NCI-H1092 treated with DMSO at 0.1 percent for 48 hours (cell line): ENCODE measurements at places on chromosomes 3 and 15.

- no peak for DNase-seq
These were observed 43.1 kb downstream of the SCAP start for GRCh38 chr3:47432673-47433072.

- no peak for DNase-seq
These were observed 299.5 kb downstream of the ZBTB20 start for GRCh38 chr3:114847564-114847963.

GRCh38 chr15:65412556-65412955 lies 10.2 kb downstream of the IGDCC4 start:
- DNase-seq = no peak

- DNase-seq = peak; percentile 28
These were observed at the start of gene RBMS3 for GRCh38 chr3:29280404-29281093. TSS of gene RBMS3 (plus strand) at chr3:29281071.

GRCh38 chr15:29773816-29774215 lies 48.5 kb downstream of the TJP1 start:
- DNase-seq = no peak

DNA sequence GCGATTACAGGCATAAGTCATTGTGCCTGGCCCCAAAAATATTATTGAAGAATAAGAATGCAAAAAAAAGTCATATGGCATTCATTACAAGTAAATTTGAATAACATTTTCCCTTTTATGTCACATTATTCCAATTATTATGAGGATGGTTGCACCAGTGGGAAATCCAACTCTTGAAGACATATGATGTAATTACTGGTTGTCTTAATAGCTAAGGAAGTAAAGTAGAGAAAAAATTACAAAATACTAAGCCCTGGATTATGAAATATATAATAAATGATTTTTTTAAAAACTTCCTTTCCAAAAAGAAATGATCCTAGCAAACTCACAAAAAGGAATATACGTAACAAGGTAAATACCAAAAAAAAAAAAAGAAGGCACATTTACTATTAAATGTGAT lies 98.9 kb downstream of the FMN1 start:
- no peak for DNase-seq

DNA sequence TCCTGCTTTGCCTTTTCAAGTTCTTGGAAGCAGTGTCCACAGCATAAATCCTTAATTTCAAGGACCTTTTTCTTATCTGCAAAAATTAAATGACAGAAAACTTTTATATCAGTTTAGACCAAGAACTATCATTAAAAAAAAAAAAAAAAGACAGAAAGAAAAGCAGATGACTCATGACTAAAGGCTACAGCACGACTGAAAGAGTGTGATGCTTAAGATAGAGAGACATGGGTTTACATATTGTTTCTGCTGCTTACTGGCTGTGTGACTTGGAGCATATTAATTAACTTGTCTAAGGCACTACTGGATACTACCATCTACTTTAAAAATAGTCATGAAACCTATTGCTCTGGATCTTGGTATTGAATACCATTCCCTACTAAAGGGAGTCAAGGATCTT lies 62.3 kb downstream of the CEP152 start:
- no peak for DNase-seq

DNA sequence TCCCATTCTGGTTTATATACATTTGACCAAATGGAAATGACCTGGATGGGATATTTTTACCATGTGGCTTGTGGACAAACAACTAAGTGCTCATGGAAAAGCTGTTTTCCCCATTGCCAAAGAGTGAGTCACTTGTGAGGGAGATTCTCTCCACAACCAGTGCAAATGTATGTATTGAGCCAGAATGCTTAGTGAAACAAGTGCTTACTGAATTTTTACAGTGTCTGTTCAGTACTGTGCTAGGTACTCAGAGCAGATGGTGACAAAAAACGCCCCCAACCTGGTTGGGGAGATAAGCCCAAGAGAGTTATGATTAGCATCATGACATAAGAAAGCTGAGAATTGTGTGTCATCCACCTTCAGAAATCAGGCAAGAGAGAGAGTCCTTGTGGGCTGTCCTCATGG lies 2.3 kb downstream of the CHP1 start:
- DNase-seq = no peak

DNA sequence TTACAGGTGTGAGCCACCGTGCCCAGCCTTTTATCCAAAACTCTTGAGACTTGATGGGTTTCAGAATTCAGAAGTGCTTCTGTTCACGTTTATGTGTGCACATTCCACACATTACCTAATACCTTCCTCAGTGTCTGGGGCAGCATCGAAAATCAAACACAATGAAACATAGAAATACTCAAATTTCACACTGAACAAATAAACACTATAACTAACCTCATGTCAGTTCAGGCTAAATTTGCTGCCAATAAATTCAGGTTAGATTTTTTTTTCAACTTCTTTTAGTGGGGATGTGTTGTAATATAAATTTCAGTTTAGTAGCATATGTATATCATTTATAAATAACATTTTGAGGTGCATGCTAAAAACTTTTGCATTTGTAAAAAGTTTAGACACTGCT lies 2.8 kb downstream of the EIF2AK4 start:
- DNase-seq = no peak

DNA sequence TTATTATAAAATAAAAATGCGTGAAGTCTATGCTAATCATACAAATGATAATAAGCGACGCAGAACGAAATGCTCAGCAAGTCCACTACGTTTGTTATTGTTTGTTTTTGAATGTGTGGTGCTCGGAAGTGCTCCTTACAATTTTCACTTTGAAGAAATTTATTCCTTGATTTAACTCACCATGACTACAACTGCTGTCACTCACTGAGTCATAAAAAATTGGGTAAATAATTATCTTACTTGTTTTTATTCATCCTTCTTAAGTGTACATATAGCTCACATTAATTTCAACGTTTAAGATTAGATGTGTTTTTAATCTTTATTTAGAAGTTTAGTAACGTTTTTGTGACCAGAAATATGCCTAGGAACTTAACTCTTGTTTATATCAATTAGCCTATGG lies 66.7 kb upstream of the NANOGP8 start:
- no peak for DNase-seq

- peak; percentile 32 for DNase-seq
These were observed 207.1 kb downstream of the TBC1D2B start for GRCh38 chr15:77870195-77871065.

DNA sequence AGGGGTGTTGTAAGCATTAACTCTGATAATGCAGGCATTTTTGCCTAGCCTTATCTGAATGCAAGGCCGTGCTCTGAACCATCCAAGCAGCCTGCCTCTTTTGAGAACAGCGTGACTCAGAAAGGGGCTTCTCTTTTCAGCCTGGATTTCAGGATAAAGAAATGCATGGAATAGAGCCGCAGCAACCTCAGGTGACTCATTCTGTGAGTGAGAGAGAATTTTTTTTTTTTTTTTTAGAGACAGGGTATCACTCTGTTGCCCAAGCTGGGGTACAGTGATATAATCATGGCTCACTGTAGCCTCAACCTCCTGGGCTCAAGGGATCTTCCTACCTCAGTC lies 20.6 kb upstream of the PDE8A start:
- no peak for DNase-seq

DNA sequence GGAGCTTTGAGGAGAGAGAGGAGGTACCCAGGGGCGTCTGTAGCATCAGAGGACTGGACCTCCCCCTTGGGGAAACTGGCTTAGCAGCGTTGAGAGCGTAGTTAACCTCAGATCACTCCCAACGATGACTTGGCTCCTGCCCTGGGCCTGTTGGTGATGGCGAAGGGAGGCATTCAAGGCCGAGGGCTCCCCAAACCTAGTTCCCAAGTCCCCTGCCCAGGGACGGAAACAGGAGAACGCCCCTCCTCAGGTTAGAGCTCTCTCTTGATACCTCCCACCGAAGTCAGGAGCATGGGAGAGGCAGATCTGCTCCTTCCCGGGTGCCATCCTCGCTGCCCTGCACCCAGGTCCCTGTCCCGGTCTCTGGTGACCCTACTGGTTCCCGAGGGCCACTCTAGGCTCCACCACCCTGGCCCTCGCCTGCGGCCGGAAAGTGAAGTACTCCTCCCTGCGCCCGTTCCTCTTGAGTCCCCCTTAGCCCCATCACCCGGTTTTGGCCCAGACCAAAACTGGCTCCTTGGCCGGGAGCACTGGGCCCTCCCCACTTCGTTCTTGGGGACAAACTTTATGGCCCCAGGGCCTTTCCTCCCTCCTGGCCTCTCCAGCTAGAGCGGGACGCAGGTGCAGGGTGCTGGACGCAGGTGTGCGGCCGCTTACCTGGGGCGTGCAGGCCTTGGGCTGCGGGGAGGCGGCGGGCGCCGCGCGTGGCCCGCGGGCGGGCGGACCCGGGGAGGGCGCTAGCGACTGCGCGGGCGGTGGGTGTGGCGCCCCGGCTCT lies 2.6 kb upstream of the SKOR1 start:
- peak; percentile 4 for DNase-seq

DNA sequence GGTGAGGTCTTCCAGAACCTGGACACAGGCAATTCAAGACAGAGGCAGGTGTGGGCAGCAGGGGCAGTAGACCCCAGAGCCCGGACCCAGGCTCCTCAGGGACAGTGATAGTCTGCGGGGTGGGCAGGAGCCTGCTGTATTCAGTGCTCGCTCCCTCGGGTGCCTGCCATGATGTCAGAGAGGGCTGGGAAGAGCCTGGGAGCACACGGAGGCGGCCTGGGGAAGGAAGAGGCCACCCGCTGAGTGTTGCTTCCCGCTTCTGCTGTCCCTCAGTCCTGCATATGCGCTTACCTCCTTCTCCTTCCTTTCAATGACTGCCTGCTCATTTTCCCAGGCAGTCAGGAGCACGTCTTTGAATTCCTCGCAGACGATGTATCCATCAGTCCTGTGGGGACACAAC lies 22.8 kb downstream of the TMEM43 start:
- DNase-seq = no peak

GRCh38 chr15:71458089-71458660 lies 342.9 kb downstream of the THSD4 start:
- no peak for DNase-seq

- DNase-seq = no peak
These were observed 21.4 kb downstream of the RAD54L2 start for GRCh38 chr3:51559961-51560360.

- DNase-seq = no peak
These were observed 1.7 kb downstream of the PLXND1 start for GRCh38 chr3:129604767-129605166.

- no peak for DNase-seq
These were observed 186.5 kb upstream of the GAP43 start for GRCh38 chr3:115436767-115437301.

DNA sequence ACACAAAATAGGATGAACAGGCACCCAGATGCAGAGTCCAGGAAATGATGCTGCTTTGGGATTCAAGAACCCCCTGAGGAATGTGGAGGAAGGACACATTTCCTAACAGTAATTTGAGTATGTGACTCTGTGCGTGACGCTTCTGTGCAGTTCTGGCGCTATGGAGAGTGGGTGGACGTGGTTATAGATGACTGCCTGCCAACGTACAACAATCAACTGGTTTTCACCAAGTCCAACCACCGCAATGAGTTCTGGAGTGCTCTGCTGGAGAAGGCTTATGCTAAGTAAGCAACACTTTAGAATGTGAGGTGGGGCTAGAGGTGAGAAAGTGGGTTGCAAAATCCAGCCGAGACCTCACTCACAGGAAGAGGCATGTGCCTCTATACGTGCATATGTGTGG lies 28.3 kb downstream of the CAPN3 start:
- no peak for DNase-seq

DNA sequence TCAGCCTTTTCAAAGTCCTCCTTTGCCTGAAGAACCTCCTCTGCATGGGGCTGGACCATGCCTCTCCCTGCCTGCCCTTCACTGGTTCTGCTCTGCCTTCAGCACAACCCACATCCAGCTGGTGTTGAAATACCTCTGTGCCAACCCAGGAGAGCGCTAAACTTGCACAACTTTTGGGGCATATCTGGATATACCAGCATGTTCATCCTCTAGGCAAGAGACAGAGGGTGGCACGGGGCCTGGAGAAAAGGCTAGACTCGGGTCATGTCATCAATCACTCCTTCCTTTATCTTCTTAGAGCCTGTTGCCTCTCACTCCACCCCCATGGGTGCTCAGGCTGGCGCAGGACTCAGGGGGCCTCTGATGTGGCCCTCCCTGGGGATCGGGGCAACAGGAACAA lies 4.8 kb downstream of the SEMA4B start:
- DNase-seq = no peak

DNA sequence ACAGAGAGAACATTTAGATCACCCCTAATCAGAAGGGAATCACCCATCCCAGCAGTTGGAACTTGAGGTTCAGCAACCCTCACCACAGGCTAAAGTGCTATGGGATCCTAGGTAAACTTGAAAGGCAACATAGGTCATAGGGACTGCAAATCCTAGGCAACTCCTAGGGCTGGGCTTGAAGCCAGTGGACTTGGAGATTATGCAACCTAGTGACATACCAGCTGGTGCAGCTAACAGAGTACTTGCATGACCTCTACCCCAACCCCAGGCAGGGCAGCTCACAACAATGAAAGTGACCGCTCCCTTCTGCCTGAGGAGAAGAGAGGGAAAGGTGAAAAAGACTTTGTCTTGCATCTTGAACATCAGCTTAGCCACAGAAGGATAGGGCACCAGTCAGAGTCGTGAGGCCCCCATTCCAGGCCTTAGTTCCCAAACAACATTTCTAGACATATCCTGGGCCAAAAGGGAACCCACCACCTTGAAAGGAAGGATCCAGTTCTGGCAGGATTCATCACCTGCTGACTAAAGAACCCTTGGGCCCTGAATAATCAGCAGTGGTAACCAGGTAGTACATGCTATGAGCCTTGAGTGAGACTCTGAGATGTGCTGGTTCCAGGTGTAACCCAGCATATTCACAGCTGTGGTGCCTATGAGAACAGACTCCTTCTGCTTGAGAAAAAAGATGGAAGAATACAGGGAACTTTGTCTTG lies 37.6 kb upstream of the FBN1 start:
- DNase-seq = no peak

DNA sequence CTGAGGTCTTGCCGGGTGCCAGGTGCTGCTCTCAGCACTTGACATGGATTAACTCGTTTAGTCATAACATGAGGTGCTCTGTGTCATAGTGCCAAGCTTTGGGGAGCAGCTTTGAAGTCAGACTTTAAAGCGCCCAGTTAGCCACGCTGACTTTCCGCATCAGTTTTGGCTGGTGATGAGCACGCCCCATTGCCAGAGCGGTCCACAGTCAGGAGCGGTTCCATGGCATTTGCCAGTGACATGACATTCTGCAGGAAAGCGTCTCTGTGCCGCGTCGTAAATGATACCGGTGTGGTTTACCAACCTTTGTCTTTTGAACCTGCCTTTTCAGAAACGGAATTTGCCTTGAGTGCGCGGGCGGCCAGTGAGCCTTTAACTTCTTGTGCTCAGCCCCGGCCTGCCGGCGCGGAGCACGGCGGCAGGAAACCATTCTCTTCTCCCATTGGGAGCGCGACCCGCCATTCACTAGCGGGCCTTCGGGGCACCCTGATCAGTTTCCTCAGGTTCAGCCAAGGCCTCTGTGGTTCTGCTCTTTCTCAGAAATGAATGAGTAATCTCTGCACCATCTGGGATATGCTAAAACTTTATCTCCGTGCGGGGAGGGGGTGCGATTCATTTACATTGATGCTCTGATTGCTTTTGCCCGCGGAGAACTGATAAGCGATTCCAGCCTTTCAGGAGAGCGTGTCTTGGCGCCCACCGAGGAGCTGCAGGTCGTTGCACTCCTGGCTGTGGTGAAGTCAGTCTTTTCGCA lies 1.7 kb upstream of the SLC2A2 start:
- peak; percentile 29 for DNase-seq

- no peak for DNase-seq
These were observed 92.5 kb downstream of the ADAMTS17 start for GRCh38 chr15:100249096-100249815.
